ENCODE measurements at places on chromosomes 6 and 20. TPM values are rescaled to one million over a fixed set of nuclear protein-coding genes. Genes with fewer than 3 reads are reported as not detected.

DNA sequence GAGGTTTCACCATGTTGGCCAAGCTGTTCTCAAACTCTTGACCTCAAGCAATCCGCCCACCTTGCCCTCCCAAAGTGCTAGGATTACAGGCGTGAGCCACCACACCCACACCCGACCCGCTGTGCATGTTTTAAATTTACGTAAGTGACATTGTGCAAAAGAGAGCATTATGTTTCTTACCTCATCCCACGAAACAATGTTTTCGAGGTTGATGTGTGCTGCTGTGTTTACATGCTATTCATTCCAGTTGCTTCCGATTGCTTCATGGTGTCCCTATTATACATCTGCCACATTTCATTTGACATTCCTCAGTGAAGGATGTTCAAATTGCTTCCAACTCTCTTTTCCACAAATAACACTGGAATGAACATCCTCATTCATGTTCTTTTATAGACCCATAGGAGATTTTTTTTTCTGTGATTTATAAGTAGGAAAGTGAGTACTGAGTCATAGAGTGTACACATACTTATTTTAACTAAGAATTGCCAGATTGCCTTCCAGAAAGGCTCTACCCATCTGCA lies 403.9 kb upstream of the JARID2 start:
- no peak overlapping the region for H3K4me3 ChIP-seq
- H3K27ac ChIP-seq, result no peak overlapping the region
- DNase-seq, result peak; percentile 74
- H3K27me3 ChIP-seq, result no peaks in the 10 kb centered on the region
- H3K36me3 ChIP-seq, result no peaks in the 10 kb centered on the region
- peaks cover 6% of the 10 kb centered on the region for H3K4me1 ChIP-seq

- DNase-seq, result no peak
- H3K4me3 ChIP-seq, result no peak overlapping the region
- no peaks in the 10 kb centered on the region for H3K27me3 ChIP-seq
Measured at GRCh38 chr6:76448109-76448508, 375.6 kb upstream of the IMPG1 start.

- peaks cover 7% of the 10 kb centered on the region for H3K4me1 ChIP-seq
- H3K27me3 ChIP-seq, result no peaks in the 10 kb centered on the region
- H3K36me3 ChIP-seq, result no peaks in the 10 kb centered on the region
- no peak overlapping the region for H3K27ac ChIP-seq
- H3K4me3 ChIP-seq, result no peak overlapping the region
Measured at GRCh38 chr6:16503241-16503775, 258.0 kb downstream of the ATXN1 start.

- H3K36me3 ChIP-seq, result peaks cover 31% of the 10 kb centered on the region
- H3K4me3 ChIP-seq, result no peak overlapping the region
- DNase-seq, result no peak
- no peaks in the 10 kb centered on the region for H3K27me3 ChIP-seq
- H3K27ac ChIP-seq, result no peak overlapping the region
Measured at GRCh38 chr6:158501360-158502262, 58.3 kb upstream of the TMEM181 start.

GRCh38 chr6:21610341-21610740 lies 16.8 kb downstream of the SOX4 start:
- no peak overlapping the region for H3K27ac ChIP-seq
- H3K4me1 ChIP-seq, result no peaks in the 10 kb centered on the region
- H3K27me3 ChIP-seq, result no peaks in the 10 kb centered on the region
- H3K36me3 ChIP-seq, result no peaks in the 10 kb centered on the region

- DNase-seq, result no peak
- H3K27me3 ChIP-seq, result no peaks in the 10 kb centered on the region
- no peaks in the 10 kb centered on the region for H3K36me3 ChIP-seq
- peaks cover 12% of the 10 kb centered on the region for H3K4me1 ChIP-seq
- H3K4me3 ChIP-seq, result no peak overlapping the region
Measured at GRCh38 chr6:36650848-36651478, 27.6 kb upstream of the CDKN1A start.

Gene CD164
- total RNA-seq, result 284 TPM

Gene CST5
- 0.55 TPM for total RNA-seq

- no peak overlapping the region for H3K27ac ChIP-seq
- no peak overlapping the region for H3K4me3 ChIP-seq
- H3K4me1 ChIP-seq, result no peaks in the 10 kb centered on the region
- no peaks in the 10 kb centered on the region for H3K27me3 ChIP-seq
- no peaks in the 10 kb centered on the region for H3K36me3 ChIP-seq
Measured at GRCh38 chr6:83258517-83258916, 65.4 kb downstream of the RWDD2A start.

Gene MAP7
- 23.2 TPM for total RNA-seq
